ENCODE measurements at places on chromosomes 1 and 21. TPM values are rescaled to one million over a fixed set of nuclear protein-coding genes. Genes with fewer than 3 reads are reported as not detected.

DNA sequence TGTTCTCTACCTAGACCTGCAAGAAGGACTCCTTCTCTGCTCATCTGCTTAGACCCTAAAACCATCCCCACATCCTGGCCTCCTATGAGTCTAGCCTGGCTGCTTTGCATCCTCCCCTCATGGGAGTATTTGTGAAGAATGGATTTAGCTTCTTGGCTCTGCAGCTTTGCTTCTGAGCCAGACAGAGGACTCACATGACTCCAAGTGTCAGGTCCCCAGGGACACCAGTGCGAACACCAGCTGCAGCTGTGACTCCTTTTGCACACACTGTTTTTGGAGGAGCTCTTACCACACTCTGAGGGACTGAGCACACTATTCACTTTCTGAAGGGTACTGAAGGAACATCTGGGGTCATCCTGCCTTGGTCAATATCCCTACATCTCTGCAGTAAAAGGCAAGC, 131.8 kb upstream of the SGIP1 start:
- peak; percentile 73 for DNase-seq

- no peak for DNase-seq
These were observed 30.0 kb downstream of the EPHA10 start for GRCh38 chr1:37734629-37735591.

DNA sequence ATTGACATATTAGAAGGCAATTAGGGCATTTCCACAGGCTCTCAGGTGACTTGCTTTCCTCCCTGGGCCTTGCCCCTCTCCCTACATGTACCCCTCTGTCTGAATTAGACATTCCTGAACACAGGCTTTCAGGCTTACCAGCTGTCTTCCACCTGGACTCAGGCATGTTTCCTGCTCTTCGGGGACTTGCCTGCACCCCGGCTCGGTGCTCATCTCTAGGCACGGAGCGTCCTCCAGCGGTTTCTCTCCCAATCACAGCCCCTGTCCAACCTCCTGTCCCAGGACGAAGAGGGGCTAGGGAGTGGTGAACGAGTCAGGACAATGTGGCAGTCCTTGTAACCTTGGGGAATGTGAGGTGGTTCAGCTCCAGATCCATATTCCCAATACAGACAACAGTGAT, 4.2 kb downstream of the PROK1 start:
- DNase-seq, result peak; percentile 35

- DNase-seq, result no peak
These were observed 14.5 kb downstream of the AGPAT3 start for GRCh38 chr21:43879348-43880110.

GRCh38 chr1:218851586-218851985, 322.1 kb upstream of the LYPLAL1 start:
- no peak for DNase-seq

GRCh38 chr1:28416509-28417194, 47.1 kb downstream of the PHACTR4 start:
- no peak for DNase-seq

DNA sequence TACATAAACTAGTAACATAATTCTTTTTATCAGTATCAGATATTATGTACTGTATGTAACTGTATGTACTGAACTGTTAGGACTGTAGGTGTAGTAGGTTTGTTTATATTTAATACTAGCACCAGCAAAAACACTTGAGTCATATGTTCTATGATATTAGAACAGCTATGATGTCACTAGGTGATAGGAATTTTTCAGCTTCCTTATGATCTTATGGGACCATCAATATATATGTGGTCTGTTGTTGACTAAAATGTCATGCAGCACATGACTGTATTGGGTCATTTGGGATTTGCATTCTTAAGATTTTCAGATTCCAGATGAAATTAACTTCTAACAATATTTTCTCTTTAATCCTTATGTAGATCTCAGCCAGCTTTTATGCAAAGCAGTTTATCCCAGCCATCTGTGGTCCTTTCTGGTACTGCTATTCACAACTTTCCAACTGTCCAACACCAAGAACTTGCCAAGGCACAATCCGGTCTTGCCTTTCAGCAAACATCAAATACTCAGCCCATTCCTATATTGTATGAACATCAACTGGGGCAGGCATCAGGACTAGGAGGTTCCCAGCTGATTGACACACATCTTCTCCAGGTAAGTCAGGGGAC, 38.3 kb upstream of the MYOCOS start:
- DNase-seq, result no peak

- DNase-seq, result no peak
These were observed 14.5 kb upstream of the CFAP298 start for GRCh38 chr21:32626621-32627196.

DNA sequence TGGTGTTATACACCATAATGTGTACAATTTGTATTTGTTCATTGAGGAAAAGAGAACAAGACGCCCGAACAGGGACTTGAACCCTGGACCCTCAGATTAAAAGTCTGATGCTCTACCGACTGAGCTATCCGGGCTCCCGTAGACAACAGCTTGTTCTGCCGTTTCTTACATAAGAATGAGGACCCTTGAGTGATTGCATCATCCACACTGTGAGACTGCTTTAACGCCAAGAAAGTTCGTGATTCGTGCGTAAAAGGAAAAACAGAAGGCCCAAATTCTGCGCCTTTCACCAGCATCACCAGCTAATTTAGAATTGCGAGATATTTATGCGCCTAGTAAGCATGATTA, 9.3 kb upstream of the MDM4 start:
- DNase-seq, result peak; percentile 93

- DNase-seq, result no peak
These were observed 2.4 kb downstream of the KRTAP10-2 start for GRCh38 chr21:44548922-44549321.

DNA sequence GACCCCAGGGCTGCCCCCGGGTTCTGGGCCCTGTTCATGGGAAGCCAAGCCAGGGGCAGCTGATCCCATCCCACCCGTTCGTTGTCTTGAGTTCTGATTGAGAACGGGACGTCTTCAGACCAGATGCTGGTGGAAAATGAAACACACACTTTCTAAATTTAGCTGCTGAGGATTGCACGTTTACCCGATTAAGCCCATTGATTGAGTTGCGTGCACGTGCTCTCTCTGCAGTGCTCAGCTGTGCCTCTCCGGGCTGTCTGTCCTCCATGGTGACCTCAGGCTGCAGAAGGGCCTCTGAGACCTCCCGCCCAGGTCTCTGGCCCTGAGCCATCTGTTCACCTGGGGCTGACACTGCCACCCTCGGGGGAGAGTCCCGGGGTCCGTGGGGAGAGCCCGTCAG, 27.0 kb upstream of the PEX10 start:
- DNase-seq, result no peak

DNA sequence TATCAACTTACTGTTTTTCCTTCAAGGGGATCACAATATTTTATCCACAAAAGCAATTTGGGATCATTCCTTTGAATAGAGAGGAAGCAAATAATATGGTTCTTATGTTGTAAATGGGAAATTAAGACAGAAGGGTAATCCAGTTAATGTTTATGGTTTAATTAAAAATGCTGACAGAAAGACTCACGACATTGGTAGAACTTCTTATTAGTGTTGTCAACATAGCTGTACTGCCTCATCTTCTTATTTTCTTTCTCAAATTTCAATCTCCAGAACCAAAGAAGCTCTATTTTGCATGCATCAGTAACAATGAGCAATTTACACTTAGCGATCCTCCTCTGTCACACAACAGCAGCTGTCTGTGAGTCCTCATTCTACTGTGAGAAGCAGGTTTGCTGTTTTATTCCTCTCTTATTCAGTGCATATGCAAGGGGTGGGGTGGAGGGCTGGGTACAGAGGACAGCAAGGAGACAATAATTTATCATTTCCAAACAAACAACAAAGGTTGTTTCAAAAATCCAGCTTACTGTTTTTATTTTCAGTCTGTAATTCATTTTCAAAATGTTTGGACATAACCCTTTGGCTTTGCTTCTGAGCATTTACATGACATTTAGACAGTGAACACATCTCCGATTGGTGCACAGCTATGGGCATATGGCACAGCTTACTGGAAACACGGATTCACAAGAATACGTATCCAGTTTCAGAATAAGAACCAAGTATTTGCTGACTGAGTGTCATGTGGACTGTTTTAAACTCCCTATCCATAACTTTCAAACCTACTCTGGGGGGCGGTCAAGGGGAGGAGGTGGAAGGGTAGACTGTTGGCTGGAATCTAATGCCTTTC, 335.9 kb downstream of the RGS7 start:
- no peak for DNase-seq

DNA sequence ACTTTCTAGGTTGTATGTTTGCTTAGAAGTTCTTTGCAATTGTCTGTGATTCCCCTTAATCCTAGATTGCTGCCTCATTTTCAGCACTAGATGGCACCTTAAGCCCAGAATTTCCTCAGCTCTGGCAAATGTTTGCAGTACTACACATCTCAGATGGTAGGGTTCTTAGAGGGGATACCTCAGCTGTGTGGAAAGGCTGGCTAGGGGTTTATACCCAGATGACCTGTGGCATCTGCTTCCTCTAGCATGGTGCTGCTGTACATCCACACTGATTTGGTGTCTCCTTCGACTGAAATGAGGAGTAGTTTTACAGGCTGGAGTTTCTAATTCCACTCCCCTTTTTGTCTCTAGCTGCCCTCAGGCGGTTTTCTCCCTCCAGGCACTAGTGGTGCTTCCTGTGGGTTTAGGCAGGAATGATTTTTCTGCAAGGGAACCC, 23.5 kb downstream of the ASB17 start:
- DNase-seq, result peak; percentile 15

- DNase-seq, result no peak
These were observed 1.6 kb downstream of the CLEC20A start for GRCh38 chr1:178495158-178495557.

DNA sequence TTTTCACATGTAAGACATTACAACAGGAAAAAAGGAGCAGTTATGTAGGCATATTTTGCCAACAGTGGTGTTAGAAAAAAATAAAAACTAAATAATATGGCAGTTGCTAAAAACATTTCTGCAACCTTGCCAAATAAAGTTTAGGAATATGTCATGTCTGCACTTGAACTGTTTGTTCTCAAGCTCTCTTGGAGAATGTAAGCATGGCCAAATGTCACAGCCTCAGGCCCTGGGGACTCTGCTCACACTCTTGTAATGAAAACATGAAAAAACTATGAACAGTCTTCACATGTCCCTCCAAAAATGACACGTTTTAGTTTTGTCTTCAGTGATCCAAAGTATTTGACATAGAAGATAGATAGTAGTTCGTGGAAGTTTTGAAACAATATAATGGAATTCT, 753.3 kb downstream of the LTN1 start:
- DNase-seq, result peak; percentile 53

- DNase-seq, result no peak
These were observed 19.5 kb downstream of the ERG start for GRCh38 chr21:38478782-38479181.

DNA sequence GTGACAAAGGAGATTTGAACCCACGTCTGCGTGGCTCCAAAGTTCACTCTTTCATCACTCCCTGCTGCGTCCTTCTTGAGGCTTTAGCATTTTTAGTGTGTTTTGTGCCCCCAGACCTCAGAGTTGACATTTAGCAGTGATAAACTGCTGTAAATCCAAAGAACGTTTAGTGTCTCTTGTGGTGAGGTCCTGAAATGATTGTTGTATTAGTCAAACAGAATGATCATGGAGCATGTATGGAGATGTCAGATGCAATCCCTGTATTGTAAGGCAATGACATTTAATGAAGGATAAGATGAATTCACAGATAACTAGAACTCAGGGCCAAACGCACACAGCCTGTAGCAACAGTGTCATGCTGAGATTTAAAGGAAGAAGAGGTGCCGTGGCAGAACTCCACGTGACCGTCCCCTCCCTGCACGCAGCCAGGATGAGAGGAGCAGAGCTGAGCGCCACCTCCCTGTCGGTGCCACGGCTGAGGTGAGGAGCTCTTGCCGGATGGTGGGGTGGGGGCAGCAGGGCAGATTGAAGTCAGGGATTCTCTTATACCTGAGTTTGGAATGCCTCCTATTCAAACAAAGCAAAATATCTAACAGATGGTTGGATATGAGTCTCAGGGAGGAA, 30.1 kb downstream of the NTPCR start:
- peak; percentile 54 for DNase-seq

DNA sequence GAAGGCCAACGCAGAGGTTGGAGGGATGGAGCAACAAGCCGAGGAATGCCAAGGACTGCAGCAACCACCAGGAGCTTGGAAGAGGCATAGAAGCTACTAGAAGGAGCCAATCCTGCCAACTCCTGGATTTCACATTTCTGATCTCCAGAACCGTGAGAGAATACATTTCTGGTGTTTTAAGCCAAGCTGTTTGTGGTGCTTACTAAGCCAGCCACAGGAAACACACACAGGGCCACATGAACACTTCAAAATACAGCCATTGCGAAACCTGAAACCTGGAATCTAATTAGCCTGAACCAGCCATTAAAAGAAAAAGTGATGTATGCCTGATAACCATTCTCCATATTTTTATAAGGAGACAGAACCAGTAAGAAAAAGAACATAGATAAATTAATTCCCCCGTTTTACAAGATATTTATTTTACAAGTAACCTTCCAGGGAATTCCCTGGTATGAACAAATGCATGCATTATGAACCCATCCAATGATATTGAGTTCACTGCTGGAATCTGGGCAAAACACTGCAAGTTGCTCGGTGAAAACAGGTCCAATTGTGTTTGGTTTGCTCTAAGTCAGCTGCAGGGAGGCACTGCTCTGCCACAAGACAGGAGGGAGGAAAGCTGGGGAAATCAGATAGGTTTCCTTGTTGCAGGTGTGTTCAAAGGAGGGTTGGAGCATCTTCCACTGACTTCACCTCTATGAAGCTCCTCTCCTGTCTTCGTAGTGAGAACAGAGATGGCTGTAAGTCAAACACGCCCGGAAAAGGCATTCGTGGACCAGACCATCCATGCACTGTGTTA, 70.2 kb downstream of the ETS2 start:
- no peak for DNase-seq

DNA sequence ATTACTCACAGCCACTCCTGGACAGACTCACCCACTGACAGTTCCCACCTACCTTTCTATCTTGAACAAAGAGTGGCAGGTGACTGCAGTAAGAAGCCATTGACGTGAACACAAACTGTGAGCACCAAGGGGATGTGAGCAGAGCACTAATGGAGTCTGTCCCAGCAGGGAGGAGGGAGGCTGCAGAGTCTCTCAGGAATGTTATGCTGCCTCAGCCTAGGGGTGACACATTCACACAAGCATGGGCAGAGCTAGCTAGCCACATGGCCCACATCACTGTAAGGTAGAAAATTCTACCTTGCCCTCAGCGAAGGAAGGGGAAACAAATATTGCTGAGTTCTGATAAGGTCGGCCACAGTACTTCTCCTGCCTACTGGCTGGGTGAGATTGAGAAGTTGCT, 56.8 kb upstream of the PTGFRN start:
- no peak for DNase-seq

- DNase-seq, result no peak
These were observed 30.4 kb downstream of the MAPKAPK2 start for GRCh38 chr1:206715120-206715519.

- DNase-seq, result no peak
These were observed 46.4 kb upstream of the RGS21 start for GRCh38 chr1:192270398-192270797.

GRCh38 chr1:66353257-66353656, 180.7 kb upstream of the SGIP1 start:
- DNase-seq, result no peak

The JAM2 gene
- 91.1 TPM for total RNA-seq

The TBX15 gene
- 0.74 TPM for total RNA-seq

The RNU1-1 gene
- under 0.01 TPM for total RNA-seq

The ODF2L gene
- 25.5 TPM for total RNA-seq

The TFF3 gene
- 3.9 TPM for total RNA-seq

The ASTN1 gene
- 2.1 TPM for total RNA-seq

The OXCT2 gene
- 90.0 TPM for total RNA-seq

The SLC35F3 gene
- total RNA-seq, result 0.43 TPM

The KDM1A gene
- total RNA-seq, result 157 TPM

Measured in testis (tissue), 5 donors.